Naive B cell (primary cell): ENCODE measurements at places on chromosomes 16 and 17. TPM values are rescaled to one million over a fixed set of nuclear protein-coding genes. Genes with fewer than 3 reads are reported as not detected.

CNTD1 gene
- polyA plus RNA-seq = not detected

ZPBP2 gene
- not detected for polyA plus RNA-seq

GRCh38 chr17:43956222-43956621 lies 2.5 kb upstream of the PYY start:
- peaks cover 8% of the 10 kb centered on the region for H3K4me1 ChIP-seq
- DNase-seq = no peak
- H3K27me3 ChIP-seq = peaks cover 48% of the 10 kb centered on the region
- H3K27ac ChIP-seq = no peak overlapping the region

- peaks cover 13% of the 10 kb centered on the region for H3K36me3 ChIP-seq
- peaks cover 17% of the 10 kb centered on the region for H3K27me3 ChIP-seq
- no peak for DNase-seq
- H3K4me1 ChIP-seq = no peaks in the 10 kb centered on the region
- H3K4me3 ChIP-seq = no peak overlapping the region
These were observed 78.0 kb upstream of the DOC2B start for GRCh38 chr17:259341-259976.

DNA sequence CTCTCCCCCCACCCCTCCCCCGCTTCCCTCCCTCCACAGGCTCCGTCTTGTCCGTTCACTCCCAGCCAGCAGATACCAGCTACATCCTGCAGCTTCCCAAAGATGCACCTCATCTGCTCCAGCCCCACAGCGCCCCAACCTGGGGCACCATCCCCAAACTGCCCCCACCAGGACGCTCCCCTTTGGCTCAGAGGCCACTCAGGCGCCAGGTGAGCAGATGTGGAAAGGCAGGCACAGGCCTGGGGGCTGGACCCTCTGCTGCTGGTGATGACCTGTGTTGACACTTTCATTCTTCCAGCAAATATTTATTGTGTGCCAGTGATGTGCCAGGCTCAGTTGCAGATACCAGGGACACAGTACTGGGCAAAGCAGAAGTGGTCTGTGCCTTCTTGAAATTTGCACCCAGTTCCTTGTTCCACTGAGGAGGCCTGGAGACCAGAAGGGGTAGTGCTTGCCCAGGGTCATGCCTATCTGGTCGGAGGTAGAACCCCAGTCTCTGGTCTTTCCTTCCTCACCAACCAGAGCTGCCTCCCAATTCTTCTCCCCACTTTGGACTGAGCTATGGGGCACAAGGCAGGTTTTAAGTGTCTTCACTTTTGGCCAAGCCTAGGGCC lies 10.3 kb upstream of the ABCC3 start:
- peaks cover 74% of the 10 kb centered on the region for H3K27me3 ChIP-seq
- no peaks in the 10 kb centered on the region for H3K4me1 ChIP-seq
- no peaks in the 10 kb centered on the region for H3K36me3 ChIP-seq
- DNase-seq = no peak
- no peak overlapping the region for H3K27ac ChIP-seq
